ENCODE measurements at places on chromosomes 16 and 17. TPM values are rescaled to one million over a fixed set of nuclear protein-coding genes. Genes with fewer than 3 reads are reported as not detected.
A peak's percentile ranks its signal among the peaks of the same experiment; 100 is the strongest.

DNA sequence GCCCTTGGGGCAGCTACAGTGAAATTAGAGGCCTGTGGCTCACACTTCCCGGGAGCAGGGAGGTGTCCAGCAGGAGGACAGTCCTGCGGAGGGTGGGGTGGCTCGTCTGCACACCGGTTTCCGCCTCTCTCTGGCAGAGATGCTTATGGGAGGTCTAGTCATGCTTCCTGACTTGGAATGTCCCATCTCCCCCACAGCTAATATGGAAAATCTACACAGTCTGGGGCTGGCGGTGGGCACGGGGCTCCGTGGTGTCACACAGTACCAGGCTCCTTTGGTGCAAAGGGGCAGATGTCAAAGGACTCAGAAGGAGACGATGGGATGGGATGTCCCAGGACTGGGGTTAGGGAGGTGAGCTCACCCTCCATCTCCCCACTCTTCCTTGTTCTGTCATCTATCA lies 44.1 kb upstream of the DOC2B start:
- no peaks in the 10 kb centered on the region for H3K36me3 ChIP-seq
- no peaks in the 10 kb centered on the region for H3K4me1 ChIP-seq
- H3K4me3 ChIP-seq, result no peak overlapping the region
- H3K27ac ChIP-seq, result no peak overlapping the region

- H3K27ac ChIP-seq, result no peak overlapping the region
- peaks cover 29% of the 10 kb centered on the region for H3K36me3 ChIP-seq
- DNase-seq, result no peak
- peaks cover 3% of the 10 kb centered on the region for H3K27me3 ChIP-seq
- H3K4me3 ChIP-seq, result no peak overlapping the region
- peaks cover 18% of the 10 kb centered on the region for H3K4me1 ChIP-seq
Measured at GRCh38 chr17:43015579-43015978, 6.6 kb downstream of the VAT1 start.

- no peak for DNase-seq
- H3K36me3 ChIP-seq, result no peaks in the 10 kb centered on the region
- no peak overlapping the region for H3K27ac ChIP-seq
- peaks cover 18% of the 10 kb centered on the region for H3K4me1 ChIP-seq
Measured at GRCh38 chr16:57479205-57479975, 6.9 kb downstream of the DOK4 start.

Gene KRTAP9-7
- total RNA-seq, result not detected

DNA sequence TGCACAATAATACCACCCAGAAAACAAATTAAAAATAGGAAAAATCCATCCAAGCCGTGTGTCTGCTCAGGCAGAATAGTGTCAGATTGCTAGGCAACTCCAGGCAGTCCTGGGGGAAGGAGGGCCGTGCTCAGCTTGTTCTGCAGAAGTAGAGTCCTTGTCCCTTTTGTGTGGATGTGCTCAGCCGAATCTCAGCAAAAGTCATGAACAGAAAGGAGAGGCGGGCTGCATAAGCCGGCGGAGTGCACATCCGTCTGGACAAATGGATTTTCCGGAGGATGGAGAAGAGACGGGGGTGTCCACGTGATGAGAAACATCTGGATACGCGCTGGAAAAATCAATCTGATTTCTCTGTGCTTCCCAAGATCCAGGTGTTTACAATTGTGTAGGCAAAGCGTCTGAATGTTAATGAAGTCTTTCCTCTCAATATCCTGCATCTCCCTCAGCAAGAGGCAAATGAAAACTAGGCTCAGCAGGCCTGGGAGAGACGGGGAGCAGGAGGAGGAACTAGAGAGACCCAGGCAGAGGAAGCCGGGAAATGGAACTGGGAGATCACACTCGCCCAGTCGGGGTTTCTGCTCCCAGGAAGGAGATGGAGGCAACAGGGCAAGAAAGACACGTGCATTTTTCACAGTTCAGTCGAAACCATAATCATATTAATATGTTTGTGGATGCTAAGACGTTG lies 7.7 kb upstream of the RBFOX3 start:
- peaks cover 4% of the 10 kb centered on the region for H3K27me3 ChIP-seq
- H3K4me1 ChIP-seq, result no peaks in the 10 kb centered on the region
- no peak overlapping the region for H3K4me3 ChIP-seq
- no peak for DNase-seq
- no peaks in the 10 kb centered on the region for H3K36me3 ChIP-seq

Gene ARL4D
- total RNA-seq, result 3.2 TPM

Gene JUP
- total RNA-seq, result 0.12 TPM

GRCh38 chr17:43613917-43614316 lies 47.8 kb downstream of the MEOX1 start:
- no peak overlapping the region for H3K27ac ChIP-seq
- no peak for DNase-seq
- H3K36me3 ChIP-seq, result no peaks in the 10 kb centered on the region
- H3K4me3 ChIP-seq, result no peak overlapping the region

Gene CLDN7
- total RNA-seq, result 0.60 TPM

DNA sequence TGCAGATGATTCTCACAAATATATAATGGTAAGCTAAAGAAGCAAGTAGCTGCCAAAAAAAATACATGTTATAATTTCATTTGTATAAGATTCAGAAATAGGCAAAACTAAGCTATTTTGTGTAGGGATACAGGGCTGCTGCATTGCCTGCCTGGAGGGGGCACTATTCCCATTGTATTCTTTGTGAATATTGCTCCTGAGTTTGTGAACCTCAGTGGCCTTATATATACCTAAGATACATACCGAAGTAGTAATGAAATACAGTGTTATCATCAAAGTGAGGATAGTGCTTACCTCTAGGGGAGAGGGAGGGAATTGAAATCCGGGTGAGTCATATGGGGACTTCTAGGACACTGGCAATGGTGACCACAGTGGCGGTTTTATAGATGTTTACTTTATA lies 53.5 kb downstream of the C17orf58 start:
- DNase-seq, result no peak
- no peaks in the 10 kb centered on the region for H3K27me3 ChIP-seq
- H3K27ac ChIP-seq, result no peak overlapping the region

Gene KRTAP1-1
- not detected for total RNA-seq

Gene CDRT15L2
- not detected for total RNA-seq

Gene HOXB1
- not detected for total RNA-seq

DNA sequence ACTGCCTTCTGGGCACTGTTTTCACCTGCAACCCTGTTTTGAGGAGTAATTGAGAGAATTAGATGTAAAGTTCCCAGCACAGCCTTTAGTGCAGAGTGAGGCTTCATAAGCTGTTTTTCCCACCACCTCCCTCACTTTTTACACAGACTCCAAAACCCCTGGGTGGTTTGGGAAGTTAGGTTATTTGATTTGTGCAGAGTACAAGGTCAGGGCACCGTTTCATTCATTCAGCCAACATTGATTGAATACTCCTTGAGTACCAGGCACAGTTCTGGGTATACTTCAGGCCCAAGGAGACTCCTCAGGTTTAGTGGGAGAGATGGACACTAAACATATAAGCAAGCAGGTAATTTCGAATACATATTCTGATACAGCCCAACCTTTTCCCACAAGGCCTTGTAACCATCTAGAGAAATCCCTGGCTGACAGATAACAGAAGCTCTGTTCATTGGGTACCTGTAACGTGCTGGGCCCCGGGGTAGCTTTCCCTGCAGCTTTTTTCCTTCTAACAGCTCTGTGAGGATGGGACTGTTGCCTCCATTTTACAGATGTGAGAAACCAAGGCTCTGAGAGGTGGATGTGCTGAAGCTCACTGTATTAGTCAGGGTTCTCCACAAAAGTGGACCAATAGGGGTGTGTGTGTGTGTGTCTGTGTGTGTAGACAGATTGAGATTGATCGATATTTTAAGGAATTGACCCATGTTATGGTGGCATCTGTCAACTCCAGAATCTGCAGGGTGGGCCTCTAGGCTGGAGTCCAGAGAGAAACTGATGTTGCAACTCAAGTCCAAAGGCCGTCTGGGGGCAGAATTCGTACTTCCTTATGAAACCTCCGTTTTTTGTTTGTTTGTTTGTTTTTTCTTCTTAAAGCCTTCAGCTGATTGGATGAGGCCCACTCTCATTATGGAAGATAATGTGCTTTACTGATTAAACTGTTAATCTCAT lies 234.7 kb downstream of the SNX29 start:
- H3K4me1 ChIP-seq, result no peaks in the 10 kb centered on the region
- no peak overlapping the region for H3K27ac ChIP-seq
- no peaks in the 10 kb centered on the region for H3K27me3 ChIP-seq
- H3K36me3 ChIP-seq, result no peaks in the 10 kb centered on the region

DNA sequence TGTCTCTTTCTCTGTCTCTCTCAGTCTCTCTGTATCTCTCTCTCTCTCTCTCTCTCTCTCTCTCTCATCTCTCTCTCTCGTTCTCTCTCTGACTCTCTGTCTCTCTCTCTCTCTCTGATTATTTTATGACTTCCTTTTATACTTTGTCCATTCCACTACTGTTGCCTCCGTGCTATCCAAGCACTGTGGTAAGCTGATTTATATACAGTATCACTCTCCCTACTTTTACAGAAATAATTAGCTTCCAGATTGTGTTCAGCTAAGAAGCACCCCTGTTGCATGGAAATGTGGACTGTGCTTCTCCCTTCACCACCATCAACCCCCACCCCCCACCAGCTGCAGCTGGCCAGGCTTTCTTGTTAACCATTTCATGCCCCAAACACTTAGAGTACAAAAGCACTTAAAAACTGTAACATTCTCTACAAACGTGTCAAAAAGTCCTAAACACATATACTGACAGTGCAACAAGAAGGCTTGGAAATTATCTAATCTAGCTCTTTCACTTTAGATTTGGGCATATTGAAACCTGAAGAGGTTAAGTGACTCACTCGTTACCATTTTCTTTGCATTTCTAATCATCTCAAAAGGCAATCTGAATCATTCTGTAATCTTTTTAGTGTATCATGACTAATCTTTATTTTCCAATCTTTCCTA lies 11.6 kb upstream of the TMEM100 start:
- no peak overlapping the region for H3K4me3 ChIP-seq
- DNase-seq, result no peak
- no peaks in the 10 kb centered on the region for H3K36me3 ChIP-seq
- H3K4me1 ChIP-seq, result peaks cover 21% of the 10 kb centered on the region
- H3K27ac ChIP-seq, result peak overlapping the region; percentile 50

Gene PRKCA
- total RNA-seq, result 155 TPM

DNA sequence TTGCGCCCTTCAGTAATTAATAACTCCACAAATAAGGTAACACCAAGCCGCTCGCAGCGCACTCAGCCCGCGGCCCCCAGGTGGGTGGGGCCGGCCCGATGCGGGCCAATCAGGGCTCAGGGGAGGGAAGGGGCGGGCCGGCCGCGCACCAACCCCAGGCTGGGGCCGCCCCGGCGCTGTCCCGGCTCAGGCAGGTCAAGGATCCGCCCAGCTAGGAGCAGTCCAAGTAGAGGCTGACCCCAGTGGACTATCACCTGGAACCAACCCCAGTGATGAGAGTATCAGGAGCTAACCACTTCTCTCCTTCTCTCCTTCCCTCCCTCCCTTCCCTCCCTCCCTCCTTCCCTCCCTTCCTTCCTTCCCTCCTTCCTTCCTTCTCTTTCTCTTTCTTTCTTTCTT lies 110.8 kb downstream of the C16orf78 start:
- DNase-seq, result no peak
- peaks cover 15% of the 10 kb centered on the region for H3K27me3 ChIP-seq
- H3K4me3 ChIP-seq, result no peak overlapping the region

DNA sequence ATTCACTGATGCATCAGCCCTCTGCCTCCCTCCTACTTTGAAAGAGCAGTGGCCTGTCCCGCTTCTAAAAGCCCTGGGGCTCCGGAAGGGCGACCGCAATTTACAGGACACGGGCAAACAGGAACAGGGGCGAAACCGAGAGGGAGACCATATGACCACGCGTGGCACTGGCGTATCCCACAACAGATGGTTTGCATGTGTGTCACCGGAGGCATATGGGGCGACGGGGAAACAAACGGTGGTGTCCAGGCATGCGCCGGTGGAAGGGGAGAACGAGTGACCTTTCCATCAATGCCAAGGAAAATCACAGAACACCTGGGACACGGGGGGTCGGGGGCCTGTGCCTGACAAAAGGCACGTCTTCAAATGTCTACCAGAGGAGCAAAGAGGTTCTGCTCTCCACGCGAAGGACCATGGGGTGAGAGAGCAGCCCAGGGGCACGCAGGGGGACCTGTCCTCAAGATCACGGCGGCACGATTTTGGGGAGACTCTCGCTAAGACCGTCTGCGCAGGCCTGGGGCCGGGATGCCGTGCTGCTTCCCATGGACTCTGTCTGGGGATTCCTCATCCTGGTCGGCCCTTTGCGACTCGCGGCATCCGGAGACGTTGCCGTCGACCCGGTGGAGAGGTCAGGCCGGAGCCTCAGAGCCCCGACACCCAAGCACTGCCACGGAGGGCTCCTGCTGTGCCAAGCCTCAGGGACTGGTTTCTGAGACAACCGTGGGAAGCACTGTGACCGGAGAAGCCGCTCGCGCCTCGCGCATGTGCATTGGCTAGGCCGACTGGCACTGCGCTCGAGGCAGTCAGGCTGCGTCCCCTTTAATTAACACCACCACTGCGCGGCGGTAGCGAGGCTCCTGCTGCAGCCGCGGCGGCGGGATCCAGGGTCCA lies 12.8 kb upstream of the KCNJ18 start:
- no peaks in the 10 kb centered on the region for H3K4me1 ChIP-seq
- DNase-seq, result no peak
- H3K27ac ChIP-seq, result no peak overlapping the region
- H3K27me3 ChIP-seq, result no peaks in the 10 kb centered on the region

Gene RRAD
- total RNA-seq, result 0.83 TPM

GRCh38 chr16:4529085-4530060 lies 9.2 kb downstream of the CDIP1 start:
- no peak for DNase-seq
- peaks cover 30% of the 10 kb centered on the region for H3K36me3 ChIP-seq
- H3K27ac ChIP-seq, result peak overlapping the region; percentile 93
- no peaks in the 10 kb centered on the region for H3K27me3 ChIP-seq
- H3K4me1 ChIP-seq, result peaks cover 19% of the 10 kb centered on the region

DNA sequence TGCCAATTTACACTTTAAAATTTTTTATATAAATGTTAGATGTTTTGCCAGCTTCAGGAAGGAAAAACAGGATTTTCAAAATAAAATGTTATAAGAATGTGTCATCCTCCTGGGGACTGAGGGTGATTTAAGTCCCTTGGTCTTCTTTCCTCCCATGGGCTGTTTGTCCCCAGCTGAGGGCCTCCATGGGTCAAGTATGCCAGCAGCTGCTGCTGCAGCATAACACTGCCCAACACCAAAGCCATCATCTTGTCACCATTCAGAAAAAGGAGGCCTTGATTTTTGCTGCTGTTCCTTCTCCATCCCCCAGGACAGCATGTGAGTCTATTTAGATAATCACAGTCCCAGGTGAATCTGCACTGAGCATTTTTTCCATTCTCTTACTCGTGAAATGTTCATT lies 188.5 kb downstream of the LGALS9B start:
- peaks cover 58% of the 10 kb centered on the region for H3K4me1 ChIP-seq
- H3K27ac ChIP-seq, result no peak overlapping the region
- H3K27me3 ChIP-seq, result no peaks in the 10 kb centered on the region
- no peak for DNase-seq
- no peak overlapping the region for H3K4me3 ChIP-seq

GRCh38 chr16:88743693-88744576 lies 37.6 kb downstream of the CTU2 start:
- H3K4me3 ChIP-seq, result no peak overlapping the region
- no peaks in the 10 kb centered on the region for H3K27me3 ChIP-seq
- peaks cover 10% of the 10 kb centered on the region for H3K4me1 ChIP-seq
- H3K27ac ChIP-seq, result no peak overlapping the region
